Activated T-helper 1 cell treated with anti-CD3 and anti-CD28 coated beads, Interleukin-12 subunit alpha, Interleukin-12 subunit beta, Interleukin-2, Interleukin-4 antibody, amounts not matched to agents 30 ng/mL and 10 ng/mL and 1 ng/mL, durations not matched to agents 14 hours and 24 hours and 36 hours (primary cell): ENCODE measurements at places on chromosomes 4 and X. TPM values are rescaled to one million over a fixed set of nuclear protein-coding genes. Genes with fewer than 3 reads are reported as not detected.

- no peak for DNase-seq
These were observed 154.3 kb upstream of the CASK start for GRCh38 chrX:42077675-42078074.

- no peak for DNase-seq
These were observed 127.2 kb upstream of the RPS6KA3 start for GRCh38 chrX:20393944-20394343.

Gene BMP3
- total RNA-seq, result not detected in 2 replicates

GRCh38 chr4:6724421-6725111 lies 8.6 kb downstream of the BLOC1S4 start:
- DNase-seq, result no peak

- no peak for DNase-seq
These were observed 49.1 kb downstream of the ARHGEF9 start for GRCh38 chrX:63735882-63736281.

Gene RADX
- 5.6 and 6.3 TPM in 2 replicates for total RNA-seq

GRCh38 chrX:10649265-10649664 lies 28.9 kb upstream of the MID1 start:
- DNase-seq, result no peak

DNA sequence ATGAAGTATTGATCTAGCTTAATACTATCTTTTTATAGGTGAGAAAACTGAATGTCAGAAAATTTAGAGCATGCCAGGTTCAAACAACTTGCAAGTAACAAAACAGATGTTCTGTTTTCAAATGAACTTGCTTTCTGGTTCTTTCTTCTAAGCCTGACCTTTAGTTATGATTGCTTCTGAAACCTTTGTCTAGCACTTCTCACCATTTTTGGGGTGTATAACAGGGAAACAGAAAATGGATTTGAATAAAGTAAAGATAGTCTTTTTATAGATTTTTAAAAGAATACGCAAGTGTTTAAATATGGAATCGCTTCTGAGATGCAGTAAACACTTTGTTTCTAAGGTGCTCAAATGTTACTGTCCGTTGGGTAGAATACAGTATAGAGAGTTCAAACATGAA lies 687.2 kb upstream of the CPEB2 start:
- DNase-seq, result no peak

Gene FAM184B
- not detected in 2 replicates for total RNA-seq

DNA sequence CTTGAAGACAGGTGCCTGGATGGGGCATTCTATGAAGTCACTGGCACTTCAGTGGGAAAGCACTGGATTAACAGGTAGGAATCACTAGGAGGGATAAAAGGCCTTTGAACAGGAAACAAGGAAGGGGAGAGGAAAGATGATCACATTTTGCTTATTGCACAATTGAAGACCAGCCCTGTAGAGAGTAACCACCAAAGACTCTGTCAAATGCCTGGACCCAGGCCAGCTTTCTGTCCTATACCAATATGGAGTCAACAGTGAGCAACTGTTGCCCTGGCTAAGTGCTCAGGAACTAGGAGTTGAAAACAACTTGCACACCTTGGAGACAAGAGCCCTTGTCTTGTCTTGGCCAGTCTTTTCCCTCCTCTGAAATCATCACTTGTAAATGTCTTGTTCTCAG lies 14.1 kb upstream of the RTL3 start:
- DNase-seq, result no peak

DNA sequence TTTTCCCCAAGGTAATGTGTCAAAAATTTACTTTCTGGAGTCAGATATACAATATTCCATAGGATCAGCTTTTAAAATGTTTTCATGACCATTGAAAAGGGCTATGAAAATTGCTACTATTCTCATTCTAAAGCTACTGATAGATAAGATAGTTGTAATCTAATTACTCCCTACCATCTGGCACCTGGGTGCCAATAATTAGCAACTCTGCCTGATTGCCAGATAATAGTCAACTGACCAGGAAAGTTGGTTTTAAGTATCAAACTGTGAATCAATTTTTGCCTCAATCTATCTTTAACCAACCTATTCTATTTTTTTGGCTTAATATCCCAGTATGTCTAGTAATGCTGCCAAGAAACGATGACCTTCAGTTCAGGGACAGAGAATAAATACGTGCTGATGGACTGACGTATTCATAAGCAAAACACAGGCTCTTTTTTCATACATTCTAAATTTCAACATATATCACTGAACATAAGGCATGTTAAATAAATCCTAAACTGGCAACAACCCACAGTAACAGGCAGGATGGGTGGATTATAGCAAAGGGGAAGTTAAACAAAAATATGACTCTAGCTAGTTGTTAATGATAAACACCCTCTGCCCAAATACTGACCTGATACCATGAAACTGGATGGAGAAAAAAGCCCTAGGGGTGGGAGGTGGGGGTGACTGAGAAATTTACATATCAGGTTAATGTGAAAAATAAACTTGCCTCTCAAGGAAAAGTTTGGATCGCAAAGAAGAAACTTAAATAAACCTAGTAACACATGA lies 18.2 kb downstream of the SH3RF1 start:
- DNase-seq, result no peak

DNA sequence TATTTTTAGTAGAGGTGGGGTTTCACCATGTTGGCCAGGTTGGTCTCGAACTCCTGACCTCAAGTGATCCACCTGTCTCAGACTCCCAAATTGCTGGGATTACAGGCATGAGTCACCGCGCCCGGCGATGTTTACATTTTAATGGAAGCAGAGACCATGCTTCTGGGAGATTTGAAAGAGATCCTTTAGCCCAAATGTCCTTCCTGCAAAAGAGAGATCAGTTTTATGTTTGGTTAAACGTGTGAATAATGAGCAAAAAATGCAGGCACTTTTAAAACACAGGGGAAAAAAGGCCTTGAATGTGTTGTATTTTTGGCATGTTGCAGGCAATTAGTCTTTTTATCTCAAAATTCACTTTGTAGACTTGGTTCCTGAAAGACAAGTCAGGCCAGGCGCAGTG lies 95.8 kb upstream of the ELOVL6 start:
- no peak for DNase-seq

DNA sequence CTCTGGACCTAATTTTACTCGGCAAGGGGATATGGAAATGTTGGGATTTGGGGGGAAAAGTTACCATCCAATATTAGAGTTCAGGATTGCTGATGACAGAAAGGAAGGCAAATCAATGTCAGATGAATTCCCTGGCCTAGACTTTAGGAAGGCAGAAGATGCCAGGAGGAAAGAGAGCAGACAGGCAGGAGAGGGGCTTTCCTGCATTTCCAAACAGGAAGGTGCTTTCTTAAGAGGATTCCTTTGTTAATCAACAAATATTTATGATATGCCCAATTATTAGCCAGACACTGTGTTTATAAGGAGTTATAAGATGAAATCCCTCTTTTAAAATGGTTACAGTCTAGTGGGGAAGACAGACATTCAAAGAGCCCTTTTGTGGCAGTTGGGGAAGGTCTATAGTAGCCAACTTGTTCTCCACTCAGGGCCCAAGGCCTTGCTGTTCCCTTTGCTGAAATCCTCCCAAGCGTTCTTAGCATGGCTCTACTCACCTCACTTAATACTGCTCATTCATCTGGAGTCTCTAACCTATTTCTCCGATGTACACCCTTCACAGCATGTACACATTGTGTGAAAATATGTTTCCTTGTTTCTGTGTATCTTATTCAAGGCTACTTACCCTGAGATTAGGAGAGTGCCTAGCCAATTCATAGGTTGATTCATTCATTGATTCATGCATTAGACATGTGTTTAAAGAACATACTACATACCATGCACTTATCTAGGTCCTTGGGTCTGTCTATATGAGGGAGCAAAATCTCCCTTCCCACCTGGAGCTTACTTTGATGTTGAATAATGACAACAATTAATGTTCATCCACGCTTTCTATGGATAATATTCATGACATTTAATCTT lies 5.3 kb downstream of the IGFBP7 start:
- DNase-seq, result no peak

Gene UGT2B7
- total RNA-seq, result not detected in 2 replicates

DNA sequence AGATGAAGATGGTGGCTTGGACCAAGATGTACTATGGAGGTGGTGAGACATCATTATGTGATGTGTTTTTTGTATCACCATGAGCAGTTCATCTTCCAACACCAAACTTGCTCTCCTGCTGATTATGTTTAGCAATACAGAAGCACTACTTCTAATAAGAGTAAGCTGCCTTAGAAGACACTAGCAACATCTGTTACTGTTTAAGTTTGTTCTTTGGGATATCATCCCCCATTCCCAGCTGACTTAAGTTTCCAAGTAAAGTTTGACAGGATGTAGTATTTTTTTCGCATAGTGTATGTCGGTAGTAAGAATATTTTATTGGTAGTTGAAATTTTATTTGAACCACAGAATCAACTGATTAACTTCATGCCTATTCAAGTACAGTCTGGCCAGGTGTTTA lies 123.5 kb upstream of the BMPR1B start:
- no peak for DNase-seq

GRCh38 chr4:158172261-158173258 lies at the start of gene GASK1B:
Gene GASK1B, minus strand, starts transcription at chr4:158173025. Its CDS starts 1,650 bp downstream, at chr4:158171375.
- DNase-seq, result no peak

Gene N4BP2
- 28.7 and 29.0 TPM in 2 replicates for total RNA-seq

Gene TLR2
- 0.49 and 1.0 TPM in 2 replicates for total RNA-seq

- no peak for DNase-seq
These were observed 411.9 kb upstream of the EDA2R start for GRCh38 chrX:67050760-67051159.

DNA sequence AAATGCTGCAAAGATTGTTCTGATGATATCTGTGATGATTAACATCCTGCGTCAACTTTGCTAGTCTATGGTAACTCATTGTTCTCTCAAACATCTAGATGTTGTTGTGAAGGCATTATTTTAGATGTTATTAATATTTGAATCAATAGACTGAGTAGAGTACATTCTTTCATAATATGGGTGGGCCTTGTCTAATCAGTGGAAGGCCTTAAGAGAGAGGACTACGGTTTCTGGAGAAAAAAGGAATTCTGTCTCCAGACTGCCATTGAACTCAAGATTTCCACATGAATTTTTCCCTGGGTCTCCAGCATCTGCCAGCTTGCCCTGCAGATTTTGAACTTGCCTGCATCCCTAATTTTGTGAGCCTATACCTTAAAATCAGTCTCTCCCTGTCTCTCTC lies 2381.1 kb upstream of the AGA start:
- DNase-seq, result no peak

Gene CXXC4
- not detected in 2 replicates for total RNA-seq

DNA sequence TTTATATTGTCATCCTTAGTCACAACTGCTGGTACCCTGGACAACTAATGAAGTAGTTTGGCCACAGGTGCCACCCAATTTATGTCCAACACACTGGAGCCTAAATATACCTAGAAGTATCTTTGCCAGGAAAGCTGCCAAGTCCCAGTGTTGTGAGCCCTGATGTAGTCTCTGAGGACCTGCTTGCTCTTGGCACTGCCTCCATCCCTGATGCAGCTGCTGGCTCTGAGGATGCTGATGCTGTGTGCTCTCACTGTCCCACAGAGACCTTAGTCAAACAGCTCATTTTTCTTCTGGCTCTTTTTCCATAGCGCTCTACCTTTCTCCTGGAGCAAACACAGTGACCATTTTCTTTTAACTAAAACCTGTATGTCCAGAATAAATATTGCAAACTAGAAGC lies 1535.4 kb upstream of the ADGRL3 start:
- no peak for DNase-seq

DNA sequence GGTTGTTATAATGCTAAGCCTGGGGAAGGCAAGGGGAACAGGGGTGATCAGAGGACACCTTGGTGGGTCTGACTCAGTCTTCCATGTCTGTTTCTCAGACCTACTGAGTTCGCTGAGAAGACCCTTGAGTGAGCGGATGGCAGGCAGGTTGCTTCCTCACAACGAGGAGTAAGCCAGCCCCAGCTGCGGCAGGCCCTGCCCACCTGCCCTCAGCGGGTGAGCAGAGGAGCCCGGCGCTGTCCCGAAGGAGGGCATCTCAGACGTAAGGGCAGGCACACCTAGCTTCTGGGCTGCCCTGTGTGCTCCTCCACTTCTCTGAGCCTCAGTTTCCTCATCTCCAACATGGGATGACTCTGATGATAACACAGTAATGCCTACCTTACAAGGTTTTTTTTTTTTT lies 30.3 kb downstream of the MSX1 start:
- no peak for DNase-seq

DNA sequence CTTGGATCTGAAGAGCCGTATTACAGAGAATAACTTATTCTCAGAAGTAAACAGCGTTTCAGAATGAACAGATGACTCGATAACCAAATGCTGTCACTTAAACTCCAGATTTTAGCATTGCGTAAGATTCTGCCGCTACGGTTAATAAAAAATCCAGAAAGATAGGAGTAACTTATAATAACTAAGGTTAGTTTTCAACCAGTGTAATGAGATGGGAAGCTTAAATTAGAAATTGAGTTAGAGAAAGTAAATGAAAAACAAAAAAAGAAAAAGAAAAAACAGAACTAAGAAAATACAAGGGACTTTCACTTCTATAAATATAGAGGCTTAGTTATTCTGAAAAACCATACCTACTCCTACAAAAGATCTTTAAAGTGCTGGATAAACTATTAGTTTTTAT lies 13.1 kb upstream of the PARM1 start:
- no peak for DNase-seq

DNA sequence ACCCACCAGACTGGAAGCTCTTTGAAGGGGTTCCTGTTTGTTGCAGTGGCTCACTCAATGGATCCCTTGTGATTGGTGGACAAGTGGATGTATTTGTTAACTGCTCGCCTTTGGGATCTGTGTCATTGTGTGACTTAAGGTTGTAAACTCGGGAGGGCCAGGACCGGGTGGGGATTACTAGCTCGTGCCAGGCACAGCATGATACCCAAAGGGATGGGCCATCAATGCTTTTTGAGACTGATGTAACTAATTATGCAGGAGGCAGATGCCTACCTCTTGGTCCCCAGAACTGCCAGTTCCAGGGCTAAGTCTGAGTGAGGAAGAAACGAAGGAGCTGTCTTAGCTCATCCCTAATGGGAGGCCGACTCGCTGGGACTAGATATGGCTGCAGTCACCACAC lies 27.7 kb downstream of the UTP14A start:
- DNase-seq, result no peak

DNA sequence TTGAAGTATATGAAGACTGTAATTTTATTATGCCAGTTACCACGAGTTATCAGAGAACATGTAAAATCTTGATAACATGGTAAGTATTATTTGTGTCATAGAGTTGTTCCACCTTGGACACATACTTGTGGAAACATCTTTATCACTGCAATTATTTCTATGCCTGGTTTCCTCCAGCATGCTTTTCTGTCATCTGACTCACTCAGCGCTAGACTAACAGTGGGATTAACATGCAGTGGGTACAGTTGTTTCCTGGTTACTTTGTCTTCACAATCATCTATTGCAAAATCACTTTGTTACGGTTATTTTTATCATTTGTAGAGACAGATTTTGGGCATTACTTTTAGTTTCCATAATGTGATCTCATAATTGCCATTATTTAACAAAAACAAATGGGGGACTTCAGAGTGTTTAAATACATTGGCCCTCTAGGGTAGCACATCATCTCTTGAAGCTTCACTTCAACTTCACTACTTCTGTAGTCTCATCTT lies at the start of gene STATH:
STATH (plus strand) TSS at position 441 of the 491 bp plus-strand sequence. CDS start 2,472 bp downstream, outside the sequence.
- DNase-seq, result no peak

- no peak for DNase-seq
These were observed 324.9 kb upstream of the CASK start for GRCh38 chrX:42248226-42248625.
